ENCODE measurements at places on chromosomes 12 and 14.

- no peak for DNase-seq
These were observed 43.8 kb downstream of the RIMBP2 start for GRCh38 chr12:130672089-130672820.

GRCh38 chr14:69901113-69901951, 22.1 kb downstream of the SMOC1 start:
- no peak for DNase-seq

DNA sequence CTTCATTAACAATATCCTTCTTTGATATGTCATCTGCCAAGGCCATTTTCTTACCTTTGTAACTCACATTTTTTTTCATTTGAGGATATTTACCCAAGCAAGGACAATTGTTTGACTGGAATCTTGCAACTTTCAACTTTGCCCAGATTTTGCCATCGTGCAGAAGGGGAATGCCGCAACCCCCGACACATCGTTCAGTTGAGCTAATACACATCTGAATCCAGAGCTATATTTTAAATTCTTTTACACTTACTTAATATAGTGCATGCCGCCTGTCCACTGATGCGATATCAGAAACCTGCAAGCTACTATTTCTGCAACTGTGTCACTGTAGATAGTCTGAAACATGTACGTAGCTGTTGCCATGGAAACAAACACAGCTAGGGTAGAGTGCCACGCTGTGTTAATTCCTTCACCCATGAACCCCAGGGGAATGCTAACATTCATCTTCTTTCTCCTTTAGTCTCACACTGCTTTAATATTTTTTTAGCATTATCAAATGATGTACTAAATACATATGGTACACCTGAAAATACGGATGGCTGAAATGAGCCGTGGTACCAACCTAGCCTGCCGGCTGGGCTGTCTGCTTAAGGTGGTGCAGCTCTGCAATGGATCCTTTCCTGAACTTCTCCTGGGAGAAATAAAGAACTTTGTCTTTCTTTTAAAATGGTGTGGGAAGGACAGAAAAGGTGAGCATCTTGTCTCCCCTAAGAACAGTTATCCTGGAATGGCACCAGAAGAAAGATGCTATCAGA, 77.0 kb upstream of the FOXN3 start:
- DNase-seq, result no peak

DNA sequence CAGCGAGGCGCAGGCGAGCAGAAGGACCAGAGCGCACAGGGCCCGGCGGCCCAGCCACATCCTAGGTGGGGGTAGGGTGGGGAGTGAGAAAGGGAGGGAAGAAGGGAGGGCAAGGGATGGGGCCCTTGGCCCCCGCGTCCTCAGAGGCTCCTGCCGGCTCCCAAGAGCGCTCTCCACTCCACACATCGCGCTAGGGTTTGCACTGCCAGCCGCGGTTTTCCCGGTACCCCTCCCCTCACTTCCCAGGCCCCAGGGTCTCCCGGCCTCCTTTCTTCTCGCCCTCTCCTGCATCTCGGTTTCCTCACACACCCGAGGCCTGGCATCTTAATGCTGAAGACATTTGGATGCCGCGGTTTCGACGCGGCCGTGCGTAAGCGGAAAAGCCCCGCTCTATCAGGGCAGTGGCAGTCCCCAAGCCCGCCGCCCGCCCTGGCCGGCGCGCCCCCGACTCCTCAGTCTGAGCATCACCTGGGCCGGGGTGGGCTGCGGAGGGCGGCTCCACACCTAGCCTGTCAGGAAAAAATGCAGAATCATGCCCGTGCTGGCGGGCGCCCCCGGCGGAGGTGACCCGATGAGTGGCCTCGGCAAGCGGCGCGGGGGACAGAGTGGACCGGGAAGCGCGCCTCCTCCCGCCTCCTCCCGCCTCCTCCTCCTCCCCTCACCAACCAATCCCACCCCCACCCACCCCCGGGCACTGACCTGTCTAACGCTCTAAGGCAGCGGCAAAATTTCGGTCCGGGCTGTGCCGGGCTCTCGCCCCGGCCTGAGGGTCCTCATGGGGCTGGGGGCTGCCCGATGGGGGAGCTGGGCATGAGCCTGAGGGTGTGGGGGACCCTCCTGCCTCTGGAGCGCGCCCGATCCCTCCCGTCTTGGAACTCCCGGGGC, 686 bp downstream of the B4GALNT1 start:
- no peak for DNase-seq

DNA sequence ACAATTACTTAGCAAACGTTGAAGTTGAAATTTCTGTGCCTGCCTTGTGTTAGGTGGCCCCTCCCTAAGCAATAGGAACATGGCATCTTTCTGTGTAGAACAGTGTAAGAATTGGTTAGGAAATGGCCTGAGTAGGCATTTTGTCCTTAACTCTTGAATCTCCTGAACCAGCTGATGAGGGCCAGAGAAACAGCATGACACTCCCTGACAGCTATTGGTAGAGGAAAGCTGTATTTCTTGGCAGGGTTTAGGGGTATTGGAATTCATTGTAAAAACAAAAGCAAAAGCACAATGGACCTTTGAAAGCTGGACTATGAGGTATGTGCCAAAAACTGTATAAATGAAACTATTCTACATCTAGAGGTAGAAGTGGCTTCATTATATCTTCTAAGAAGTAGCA, 40.6 kb upstream of the LRTM2 start:
- DNase-seq, result no peak

- DNase-seq, result no peak
These were observed 93.2 kb downstream of the TMTC3 start for GRCh38 chr12:88235183-88235833.

DNA sequence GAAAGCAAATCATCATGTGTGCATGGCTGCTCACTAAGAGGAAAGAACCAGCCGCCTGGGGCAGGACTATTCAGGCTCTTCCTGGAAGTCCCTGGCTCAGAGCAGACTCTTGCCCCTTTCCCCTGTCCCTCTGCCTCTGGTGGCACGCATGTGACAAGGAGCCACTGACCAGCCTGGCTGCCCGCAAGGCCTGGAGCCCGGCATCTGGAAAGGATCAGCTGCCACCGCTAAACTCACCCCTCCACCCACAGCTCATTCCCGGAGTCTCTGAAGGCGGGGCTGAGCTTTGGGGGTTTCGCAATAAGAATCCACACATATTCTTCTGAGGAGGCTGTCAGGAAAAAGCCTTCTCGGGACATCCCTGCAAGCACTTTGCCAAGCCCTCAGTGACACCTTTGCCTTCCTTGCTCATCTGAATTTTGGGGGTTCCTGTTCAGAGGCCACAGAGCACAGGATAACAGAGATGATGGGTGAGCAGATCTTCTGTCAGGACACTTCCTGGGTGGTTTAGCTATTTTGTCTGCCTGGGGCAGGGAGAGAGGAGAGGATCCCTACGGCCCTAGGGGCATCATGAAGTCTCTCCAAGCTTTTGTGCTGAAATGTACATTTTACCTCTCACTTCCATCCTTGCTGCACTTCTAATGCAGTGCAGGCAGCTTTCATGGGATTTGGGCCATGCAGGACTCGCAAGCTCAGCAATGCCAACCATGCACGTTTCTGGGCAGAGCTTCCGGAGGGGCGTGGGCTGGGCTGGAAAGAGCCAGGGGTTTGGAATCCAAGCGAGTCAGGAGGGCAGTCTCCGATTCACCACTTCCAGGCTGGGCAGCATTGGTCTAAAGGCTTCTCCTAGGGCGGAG, 124.8 kb upstream of the MAP1LC3B2 start:
- DNase-seq, result no peak

- no peak for DNase-seq
These were observed 48.5 kb downstream of the SAV1 start for GRCh38 chr14:50619569-50620141.

- DNase-seq, result no peak
These were observed 57.2 kb upstream of the CISTR start for GRCh38 chr12:53809005-53809404.

DNA sequence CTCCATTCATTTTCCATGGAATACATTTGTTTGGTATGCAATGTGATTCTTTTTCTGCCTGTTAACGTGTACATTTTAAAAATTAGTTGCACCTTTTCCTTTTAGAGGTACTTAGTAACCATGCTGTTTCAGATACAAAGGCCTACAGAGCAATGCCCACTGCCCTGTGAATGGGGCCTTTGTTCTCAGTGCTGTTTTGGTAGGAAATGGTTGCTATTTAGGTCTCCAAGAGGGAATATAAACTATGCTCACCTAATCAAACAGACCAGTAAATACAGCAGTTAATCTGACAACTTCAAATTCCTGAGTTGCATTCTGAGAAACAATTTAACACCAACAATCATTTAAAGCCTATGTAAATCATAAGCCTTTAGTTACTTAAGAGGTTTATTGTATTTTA, 188.7 kb downstream of the BCAT1 start:
- no peak for DNase-seq

DNA sequence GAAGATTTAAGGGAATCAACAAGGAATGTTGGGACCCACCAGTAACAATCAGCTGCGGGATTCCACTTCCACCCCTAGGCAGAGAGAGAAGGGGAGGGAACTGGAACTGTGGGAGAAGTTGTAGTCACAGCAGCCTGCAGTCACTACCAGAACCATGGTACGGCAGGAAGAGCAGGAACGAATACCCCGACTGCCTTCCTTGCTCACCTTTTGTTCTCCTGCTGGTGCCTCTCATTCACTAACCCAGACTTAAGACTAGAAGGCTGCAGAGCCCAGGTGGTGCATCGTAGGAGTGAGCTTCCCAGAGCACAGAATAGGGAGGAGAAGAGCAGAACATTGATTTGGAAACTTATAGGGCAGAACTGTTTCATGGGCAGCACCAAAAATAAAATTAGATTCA, 154.2 kb downstream of the DYRK2 start:
- DNase-seq, result no peak

GRCh38 chr12:11725686-11726085, 76.2 kb downstream of the ETV6 start:
- no peak for DNase-seq

DNA sequence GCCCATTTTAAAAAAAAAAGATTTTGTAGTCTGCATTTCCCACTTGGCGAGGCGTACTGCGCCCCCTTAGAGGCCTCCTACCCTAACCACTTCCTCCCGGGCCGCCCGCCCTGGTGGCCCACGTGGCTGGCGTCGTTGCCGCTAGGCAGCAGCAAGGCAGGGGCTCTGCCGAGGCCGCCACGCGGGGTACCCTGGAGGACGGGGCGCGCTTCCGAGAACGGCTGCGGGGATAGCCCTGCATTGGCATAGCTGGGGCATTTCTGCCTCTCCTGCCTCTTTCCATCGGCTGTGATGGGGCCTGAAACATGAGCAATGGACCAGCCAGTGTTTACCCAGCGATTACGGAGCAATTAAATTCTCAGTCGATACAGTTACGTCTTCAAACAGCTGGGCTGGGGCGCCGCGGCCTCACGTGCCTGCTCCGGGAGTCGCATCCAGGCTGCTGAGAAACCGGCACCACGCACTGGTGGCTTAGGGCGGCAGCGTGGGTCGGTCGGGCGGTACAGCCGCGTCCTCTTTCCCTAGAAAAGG, 38.0 kb downstream of the IQSEC3 start:
- DNase-seq, result peak; percentile 92

- no peak for DNase-seq
These were observed 42.6 kb downstream of the CCDC92 start for GRCh38 chr12:123929946-123930583.

DNA sequence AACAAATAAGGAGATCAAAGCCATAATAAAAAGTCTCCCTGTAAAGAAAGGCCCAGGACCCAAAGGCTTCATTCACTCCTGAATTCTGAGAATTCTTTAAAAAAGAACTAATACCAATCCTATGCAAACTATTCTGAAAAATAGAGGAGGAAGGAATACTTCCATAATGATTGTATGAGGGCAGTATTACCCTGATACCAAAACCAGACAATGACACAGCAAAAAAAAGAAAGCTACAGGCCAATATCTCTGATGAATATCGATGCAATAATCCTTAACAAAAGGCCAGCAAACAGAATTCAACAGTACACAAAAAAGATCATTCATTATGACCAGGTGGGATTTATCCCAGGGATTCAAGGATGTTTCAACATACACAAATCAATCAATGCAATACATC, 457.8 kb upstream of the FBXO33 start:
- no peak for DNase-seq

- no peak for DNase-seq
These were observed 143.6 kb downstream of the RGS6 start for GRCh38 chr14:72075649-72076334.

DNA sequence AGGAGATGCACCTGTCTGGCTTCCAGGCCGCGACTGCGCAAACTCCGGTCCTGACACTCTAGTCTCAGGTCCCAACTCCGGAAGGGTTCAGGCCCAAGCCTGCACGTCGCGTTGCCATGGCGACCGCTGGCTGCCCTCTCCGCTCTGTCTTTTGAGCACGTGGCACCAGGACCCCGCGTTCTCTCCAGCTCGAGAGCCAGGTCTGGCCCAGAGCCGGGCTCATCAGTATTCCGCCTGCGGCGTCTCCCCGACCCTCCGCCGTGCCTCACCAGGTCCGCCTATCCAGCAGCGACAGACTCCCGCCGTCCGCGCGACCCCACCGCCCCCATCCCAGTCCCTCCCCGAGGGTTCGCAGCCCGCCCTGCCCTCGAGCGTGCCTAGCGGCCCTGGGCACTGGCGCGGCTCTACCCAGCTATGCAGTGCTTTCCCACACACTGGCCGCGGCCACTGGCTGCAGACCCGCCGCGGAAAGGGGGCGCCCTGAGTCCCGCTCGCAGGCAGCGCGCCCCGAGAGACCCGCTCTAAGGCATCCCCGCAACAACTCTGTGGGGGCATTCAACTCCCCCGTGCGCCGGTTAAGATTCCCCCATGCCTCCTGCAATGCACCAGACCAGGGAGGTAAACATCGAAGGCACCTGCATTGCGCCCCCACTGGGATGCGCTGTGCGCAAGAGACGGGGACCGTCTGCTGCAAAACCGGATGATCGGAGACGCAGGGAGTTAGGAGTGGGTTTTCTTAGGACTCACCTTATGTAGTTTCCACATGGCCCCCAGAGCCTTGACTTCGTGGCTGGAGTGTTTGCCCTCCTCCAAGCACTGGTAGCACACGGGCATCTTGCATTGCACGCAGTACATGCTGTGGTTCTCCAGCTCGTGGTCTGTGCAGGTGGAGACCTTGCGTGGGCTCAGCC, 1.3 kb downstream of the TRIM9 start:
- DNase-seq, result peak; percentile 66

- DNase-seq, result no peak
These were observed 78.3 kb upstream of the METAP2 start for GRCh38 chr12:95395696-95396095.

GRCh38 chr12:9244894-9245293, 36.7 kb upstream of the PZP start:
- no peak for DNase-seq

GRCh38 chr14:93105362-93105761, 10.4 kb downstream of the ITPK1 start:
- DNase-seq, result no peak

- DNase-seq, result no peak
These were observed 1.2 kb upstream of the TMEM106C start for GRCh38 chr12:47962198-47962597.

- no peak for DNase-seq
These were observed 75.1 kb upstream of the CAPRIN2 start for GRCh38 chr12:30829876-30830275.

- DNase-seq, result no peak
These were observed 35.2 kb upstream of the RNASE1 start for GRCh38 chr14:20837831-20838230.
